ENCODE measurements at places on chromosomes 3 and 15.

DNA sequence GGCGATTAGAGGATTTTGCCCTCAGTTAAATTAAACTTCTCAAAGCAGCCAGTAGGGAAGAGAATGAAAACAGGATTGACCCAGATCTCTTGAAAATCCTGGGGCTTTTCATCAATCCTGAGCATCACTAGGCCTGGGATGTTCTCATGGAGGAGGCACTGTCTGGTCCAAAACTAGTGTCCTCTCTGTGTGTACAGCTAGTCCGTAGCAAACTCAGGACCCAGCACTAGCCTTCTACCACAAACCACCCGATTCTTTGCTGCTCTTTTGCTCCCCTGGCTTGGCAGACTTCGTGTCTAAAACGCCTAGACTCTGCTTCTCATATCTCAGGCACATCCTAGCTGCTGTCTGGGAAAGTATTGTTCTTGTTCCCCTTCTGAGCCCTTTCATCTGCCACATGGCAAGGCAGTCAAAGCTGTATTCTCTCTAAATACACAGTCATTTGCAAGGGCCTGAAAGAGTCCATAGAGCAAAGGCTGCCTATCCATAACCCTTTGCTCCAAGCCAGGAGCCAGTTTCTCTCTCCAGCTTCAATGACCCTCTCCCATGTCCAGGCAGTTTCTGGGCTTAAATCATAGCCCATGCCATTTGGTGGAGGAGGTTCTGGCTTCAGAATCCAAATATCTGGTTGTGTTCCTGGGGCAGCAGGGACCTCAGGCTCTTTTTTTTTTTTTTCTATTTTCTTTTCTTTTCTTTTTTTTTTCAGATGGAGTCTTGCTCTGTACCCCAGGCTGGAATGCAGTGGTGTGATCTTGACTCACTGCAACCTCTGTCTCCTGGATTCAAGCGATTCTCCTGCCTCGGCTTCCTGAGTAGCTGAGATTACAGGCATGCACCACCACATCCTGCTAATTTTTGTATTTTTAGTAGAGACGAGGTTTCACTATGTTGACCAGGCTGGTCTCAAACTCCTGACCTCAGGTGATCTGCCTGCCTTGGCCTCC lies 52.4 kb downstream of the CDC25A start:
- DNase-seq: peak; percentile 22

DNA sequence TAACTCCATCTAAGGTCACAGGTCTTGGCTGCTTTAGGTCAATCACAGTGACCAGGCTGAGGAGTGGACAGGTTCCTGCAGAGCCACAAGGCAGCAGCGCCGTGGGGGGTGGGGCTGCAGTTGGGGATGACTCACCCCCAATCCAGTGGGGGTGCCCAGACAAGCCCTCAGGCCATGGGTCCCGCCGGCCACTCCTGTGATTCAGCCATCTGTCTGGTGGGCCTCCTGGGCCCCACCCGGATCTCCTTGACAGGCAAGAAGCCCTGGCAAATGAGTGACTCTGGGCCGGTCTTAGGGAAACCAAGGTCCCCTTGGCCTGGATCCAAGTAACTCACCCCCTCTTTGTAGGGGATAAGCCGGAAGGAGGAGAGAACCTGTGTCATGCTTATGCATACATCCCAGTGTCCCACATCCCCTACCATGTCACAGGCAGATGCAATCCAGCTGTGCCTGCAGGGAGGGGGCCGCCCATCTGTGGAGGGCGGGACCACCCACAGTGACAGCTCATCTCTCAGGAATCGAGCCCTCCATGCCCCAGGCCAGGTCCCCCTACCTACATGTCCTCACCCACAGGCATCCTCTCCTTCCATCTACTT lies 495 bp upstream of the COL7A1 start:
- DNase-seq: peak; percentile 98

GRCh38 chr3:184362668-184363546 lies 1.4 kb downstream of the POLR2H start:
- DNase-seq: peak; percentile 98

GRCh38 chr3:58526515-58526957 lies 10.5 kb downstream of the ACOX2 start:
- peak; percentile 96 for DNase-seq

- no peak for DNase-seq
Measured at GRCh38 chr3:150602426-150603152, 532 bp upstream of the SELENOT start.

- DNase-seq: peak; percentile 27
Measured at GRCh38 chr3:196287090-196287439, 461 bp downstream of the PCYT1A start.

GRCh38 chr3:27720899-27721716 lies 1.0 kb downstream of the EOMES start:
- no peak for DNase-seq

DNA sequence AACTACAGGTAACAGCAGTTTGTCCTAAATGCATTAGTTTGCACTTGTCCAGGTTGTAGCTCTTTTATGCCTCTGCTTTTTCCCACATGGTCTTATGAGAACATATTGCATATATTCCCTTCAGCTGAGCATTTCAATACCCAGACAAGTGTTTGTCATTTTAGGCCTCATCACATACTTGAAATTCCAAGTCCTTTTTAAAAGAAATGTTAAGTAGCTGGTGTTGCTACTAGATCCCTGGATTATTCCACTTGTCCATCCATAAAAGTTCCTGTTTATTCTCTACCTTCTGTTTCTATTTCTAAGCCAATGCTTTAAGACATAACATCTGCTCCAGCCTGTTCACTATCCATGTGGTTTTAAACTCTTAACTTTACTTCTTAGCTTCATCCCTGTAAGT lies 128.4 kb downstream of the NECTIN3 start:
- DNase-seq: no peak

DNA sequence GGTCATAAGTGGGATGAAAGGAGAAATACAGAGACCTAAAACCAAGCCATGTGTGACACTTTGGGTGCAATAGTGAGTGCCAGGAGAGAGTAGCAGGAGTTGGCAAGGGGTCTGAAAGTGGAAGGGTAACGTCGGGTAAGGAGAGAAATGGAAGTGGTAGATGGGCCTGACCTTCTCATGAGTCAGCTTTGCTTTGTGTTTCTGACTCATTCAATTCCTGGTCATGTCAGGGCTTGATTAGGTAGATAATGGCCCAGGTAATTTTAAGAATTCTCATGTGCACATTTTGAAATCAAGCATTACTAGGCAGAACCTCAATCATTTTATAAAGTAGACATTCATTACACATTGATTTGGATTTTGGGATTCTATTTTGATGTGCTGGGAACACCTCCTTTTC lies 262.5 kb downstream of the SOX2 start:
- no peak for DNase-seq

GRCh38 chr3:189871418-189871817 lies 240.2 kb downstream of the TP63 start:
- DNase-seq: no peak

- no peak for DNase-seq
Measured at GRCh38 chr3:146465693-146466465, 3.5 kb downstream of the PLSCR2 start.

- DNase-seq: no peak
Measured at GRCh38 chr15:91973481-91973880, 120.0 kb downstream of the SLCO3A1 start.

- no peak for DNase-seq
Measured at GRCh38 chr3:129424185-129424841, 4.1 kb downstream of the EFCAB12 start.

DNA sequence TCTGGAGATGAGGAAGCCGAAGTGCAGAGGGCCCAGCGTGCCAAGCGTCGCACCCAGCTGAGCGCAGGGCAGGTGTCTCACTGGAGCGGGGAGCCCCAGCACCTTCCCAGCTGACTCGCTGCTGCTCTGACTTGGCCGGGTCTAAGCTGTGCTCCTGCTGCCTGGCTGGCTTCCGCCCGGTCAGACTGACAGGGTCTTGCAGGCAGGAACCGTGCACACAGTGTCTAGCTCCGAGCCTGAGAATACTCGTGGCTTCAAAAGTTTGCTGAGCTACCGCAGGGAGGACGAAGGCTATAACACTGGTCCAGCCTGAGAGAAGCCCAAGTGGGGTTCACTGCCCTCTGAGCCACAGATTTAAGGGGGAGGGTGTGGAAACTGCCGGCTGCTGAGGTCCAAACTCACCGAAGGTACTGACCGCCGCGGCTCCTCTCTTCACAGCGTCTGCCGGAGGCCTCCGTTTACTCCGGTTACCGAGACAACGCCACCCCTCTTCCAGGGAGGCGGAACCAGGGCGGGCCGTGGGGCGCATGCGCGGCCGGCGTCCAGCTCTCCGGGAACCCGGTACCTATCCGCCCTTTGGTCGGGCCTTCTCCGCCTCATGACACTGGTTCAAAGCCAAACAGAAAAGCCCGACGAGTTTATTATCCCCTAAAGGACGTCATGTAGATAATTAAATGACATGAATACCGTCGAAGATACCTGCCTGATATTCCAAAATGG lies at the start of gene CFAP44:
CFAP44 (minus strand) TSS at position 443 of the 720 bp plus-strand sequence. CDS start 7,829 bp downstream, outside the sequence.
- DNase-seq: peak; percentile 53

- DNase-seq: no peak
Measured at GRCh38 chr3:133463347-133463860, 63.5 kb downstream of the BFSP2 start.
